ENCODE measurements at places on chromosomes 16 and 17.
A peak's percentile ranks its signal among the peaks of the same experiment; 100 is the strongest.

DNA sequence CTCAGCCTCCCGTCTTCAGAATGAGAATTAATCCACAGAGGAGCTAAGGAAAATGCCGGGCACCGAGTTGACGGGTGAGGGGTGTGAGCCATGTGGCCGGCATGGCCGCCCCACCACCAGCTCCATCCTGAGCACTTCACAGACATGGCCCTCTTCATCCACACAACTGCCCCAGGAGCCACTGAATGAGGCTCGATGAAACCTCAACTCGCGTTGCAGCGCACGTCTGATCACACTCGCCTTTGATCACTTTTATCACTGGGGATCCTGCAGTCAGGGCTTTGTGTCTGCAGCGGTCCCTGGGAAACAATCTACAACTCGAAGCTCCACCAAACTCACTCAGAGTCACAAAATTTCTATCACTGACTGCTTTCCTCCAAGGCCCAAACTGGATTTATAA lies 46.7 kb upstream of the CDR2 start:
- no peak for DNase-seq

GRCh38 chr17:2798678-2799077 lies 2.4 kb downstream of the RAP1GAP2 start:
- no peak for DNase-seq

GRCh38 chr17:44961921-44962350 lies 6.2 kb downstream of the C1QL1 start:
- no peak for DNase-seq

GRCh38 chr17:78986649-78987328 lies 7.1 kb upstream of the LGALS3BP start:
- DNase-seq, result no peak

GRCh38 chr17:78774453-78774852 lies 7.6 kb downstream of the CYTH1 start:
- no peak for DNase-seq

DNA sequence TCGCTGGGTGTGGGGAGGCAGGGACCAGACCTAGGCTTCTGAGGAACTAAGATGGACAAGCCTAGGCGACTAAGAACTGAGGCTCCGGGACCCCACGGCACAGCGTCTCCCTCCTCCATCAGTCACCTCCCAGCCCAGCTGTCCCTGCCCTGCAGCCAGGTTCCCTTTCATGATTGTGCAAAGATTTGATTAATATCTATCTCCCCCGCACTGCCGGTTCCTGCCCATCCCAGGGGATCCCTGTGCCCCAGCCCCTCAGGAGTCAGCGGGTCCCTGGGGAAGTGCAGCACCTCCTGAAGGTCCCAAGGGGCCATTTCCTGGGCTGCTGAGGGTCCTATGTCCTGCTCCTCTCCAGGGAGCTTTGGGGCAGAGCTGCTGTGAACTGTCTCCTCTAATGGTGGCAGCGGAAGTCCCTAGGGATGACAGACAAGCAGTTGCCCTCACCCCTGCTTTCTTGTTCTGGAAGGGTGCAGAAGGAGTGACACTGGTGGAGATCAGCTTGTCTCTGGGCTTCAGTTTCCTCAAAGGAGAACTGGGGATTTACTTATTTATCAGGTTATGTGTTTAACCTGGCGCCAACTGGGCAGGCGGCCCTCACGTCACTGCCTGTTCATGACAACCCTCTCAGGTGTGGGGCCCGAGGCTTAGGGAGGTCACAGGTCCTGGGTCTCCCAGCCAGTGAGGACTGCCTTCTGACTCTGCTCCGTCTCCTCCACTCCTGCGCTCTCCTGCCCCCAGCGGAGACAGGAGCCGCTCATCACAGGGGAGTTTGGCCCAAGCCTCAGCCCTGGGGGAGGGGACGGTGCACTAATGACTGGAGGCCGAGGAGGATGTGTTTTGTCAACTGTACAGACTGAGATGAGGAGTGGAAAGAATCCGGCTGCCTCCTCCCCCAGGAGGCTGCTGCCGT lies 1.9 kb upstream of the C16orf74 start:
- no peak for DNase-seq

DNA sequence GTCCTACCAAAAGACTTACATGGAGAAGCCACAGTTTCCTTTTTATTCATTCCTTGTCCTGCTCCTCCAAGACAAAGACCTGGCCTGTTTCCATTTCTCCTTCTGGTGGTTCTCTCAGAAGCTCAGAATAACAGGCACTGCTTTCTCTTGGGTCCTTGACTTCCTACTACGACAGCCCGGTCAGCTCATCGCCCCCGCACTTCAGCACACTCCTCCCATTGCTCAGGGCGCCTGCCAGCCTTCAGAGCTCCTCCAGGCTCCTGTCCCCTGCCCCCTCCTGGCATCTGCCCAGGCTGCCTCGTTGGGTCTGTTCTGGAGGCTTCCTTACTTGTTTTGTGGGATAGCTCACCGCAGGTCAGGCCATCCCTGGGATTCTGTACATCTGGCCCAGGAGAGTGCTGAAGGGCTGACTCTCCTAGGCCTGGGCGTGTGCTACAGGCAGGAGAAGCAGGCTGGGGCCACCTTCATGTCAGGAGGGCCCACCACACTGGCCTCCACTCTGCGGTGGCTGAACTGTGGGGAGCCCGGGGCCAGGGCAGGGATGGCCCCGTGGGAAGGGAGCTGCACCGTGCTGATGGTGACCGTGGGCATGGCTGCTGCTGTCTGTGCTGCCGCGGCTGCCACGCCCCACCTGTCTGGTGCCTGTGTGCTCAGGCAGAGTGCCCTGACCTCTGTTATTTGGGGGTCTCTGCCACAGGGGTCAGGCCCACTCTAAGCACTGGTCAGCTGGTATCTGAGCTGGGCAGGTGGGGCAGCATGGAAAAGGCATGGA lies 17.7 kb downstream of the TCF25 start:
- no peak for DNase-seq

DNA sequence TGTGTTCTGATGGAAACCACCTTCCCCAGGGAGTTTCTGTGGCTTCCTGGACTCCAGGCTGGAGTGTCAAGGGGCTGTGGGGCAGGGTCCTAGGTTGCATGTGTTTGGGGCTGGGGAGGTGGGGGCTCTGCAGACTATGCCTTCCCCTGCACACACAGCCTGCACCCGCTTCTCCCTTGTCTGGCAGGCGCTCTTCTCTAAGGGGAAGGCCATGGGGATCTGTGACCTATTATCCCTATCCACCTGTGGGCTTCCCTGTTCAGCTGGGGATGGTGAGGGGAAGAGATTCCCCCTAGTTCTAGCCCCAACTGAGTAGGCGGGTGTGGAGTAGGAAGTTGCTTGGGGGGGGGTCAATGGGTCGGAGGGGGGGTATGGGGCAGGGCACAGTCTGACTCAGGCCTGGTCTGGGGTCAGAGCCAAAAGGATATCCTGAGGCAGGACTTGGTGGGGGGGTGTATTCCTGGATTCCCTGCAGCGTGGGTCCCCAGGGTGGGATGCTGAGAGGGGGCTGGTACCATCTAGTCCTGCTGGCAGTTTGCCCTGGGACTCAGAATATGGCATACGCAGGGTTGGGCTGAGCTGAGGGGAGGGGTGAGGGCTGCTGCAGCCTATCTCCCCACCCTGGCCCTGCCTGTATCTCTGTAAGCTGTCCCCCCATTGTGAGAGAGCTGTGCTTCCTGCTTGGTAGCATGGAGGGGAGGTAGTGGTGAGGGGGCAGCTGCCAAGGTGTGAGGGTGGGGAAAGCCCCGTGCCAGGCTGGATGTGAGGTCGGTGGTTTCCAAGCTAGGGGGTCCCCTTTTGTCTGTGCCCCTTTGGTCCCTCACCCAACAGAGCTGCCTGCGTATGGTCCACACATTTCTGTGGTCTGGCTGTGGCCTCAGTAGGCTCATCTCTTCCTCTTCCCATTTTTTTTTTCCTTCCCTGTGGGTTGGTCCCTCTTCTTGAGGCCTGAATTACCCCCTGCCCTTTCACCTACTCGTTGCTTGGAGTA lies 14.7 kb downstream of the RARA start:
- no peak for DNase-seq

DNA sequence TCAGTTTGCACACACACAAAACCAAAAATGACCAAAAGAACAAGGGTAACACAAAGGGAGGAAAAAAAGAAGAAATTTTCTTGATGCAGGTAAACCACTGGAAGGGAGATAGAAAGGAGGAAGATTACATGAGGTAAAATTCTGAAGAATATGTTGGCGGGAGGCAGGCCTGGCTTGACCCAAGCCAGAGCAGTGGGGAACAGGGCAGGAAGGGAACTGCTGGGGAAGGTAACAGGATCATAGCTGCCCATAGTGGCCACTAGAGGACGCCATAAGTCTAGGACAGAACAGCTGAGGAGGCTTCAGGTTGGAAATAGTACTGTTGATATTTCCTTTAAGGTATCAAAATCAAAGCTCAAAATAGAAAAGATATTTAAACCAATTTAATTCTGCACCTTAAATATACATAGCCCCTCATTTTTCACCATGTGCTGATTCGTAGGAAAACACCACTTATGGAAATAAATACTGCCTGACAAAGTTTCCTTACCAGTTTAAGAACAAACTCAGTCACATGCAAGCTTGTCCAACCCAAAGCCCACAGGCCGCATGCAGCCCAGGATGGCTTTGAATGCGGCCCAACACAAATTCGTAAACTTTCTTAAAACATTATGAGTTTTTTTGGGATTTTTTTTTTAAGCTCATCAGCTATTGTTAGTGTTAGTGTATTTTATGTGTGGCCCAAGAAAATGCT lies 15.5 kb downstream of the VPS35 start:
- peak; percentile 13 for DNase-seq

DNA sequence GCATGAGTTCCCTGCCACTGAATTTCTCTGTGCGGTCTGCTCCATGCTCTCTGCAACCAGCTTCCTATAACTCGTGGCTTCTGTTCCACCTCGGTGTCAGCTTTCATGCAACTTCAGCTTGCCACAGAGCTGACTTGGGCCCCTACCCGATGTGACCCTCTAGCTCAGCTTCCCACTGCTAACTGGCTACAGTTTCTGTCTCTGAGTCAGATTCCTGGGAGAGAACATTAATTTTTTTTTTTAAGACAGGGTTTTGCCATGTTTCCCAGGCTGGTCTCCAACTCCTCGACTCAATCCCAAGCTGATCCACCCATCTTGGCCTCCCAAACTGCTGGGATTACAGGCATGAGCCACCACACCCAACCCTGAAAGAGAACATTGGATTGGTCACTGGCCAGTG lies 35.5 kb upstream of the PSMD7 start:
- DNase-seq, result no peak

- no peak for DNase-seq
Measured at GRCh38 chr16:79593754-79594153, 6.8 kb downstream of the MAF start.

GRCh38 chr16:84598360-84598759 lies 19.5 kb downstream of the COTL1 start:
- no peak for DNase-seq

GRCh38 chr16:13012601-13013000 lies 111.2 kb downstream of the SHISA9 start:
- DNase-seq, result no peak

GRCh38 chr17:7929158-7930023 lies at the start of gene KCNAB3:
Gene KCNAB3, minus strand, starts transcription at chr17:7929856. Its CDS starts 421 bp downstream, at chr17:7929435.
- no peak for DNase-seq

- DNase-seq, result no peak
Measured at GRCh38 chr16:52389045-52389444, 157.9 kb downstream of the TOX3 start.

DNA sequence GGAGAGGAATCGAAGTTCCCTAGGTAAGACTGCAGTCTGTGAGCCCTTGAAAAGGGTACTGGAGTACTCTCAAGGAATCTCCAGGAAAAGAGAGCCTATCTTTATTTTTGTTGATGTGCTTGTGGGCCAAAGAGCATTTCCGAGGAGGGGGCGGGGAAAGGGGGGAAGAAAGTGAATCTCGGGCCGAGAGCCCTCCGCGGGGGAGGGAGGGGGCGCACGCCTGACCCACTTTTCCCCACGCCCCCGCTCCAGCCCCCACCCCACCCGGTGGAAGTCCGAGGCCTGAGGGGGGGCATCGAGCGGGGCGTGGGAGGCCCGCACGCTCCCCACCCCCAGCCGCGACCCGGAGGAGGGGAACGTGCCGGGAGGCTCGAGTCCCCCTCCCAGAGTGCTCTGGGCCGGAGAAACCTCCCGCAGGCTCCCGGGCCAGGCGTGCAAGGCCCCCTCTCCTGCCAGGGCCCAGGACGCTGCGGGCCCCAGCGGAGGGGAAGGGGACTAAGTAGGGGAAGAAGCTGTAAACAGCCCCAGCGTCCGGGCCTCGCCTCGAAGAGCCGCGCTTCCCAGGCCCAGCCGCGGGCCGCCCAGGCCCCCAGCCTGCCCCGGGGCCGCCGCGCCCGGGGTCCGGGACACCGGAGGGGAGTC lies 444 bp downstream of the HELZ start:
- DNase-seq, result no peak

DNA sequence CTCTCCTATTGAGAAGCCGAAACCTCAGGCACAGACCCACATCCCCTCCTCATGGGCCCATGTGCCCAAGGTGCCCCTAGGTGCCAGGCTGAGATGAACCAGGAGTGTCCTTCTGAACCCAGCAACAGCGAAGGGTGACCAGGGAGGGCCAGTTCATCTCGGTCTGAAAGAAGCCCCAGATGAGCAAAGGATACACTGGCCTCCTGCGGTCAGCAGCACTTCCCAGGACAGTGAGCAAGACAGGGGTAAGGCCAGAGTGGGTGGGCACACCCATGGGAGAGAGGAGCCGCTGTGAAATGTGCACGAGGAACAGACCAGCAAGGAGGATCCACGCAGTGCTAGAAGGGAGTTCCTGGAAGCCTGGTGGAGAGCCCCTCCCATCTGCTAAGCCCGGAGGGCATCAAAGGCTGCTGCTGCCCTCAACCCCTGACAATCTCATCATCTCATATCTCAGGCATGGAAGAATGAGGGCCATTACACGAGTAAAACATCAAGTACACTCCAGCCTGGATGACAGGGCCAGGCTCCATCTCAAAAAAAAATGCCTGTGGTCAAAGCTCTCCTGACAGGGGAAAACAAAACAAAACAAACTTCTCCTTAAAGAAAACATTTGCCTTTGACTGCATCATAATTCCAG lies 3.3 kb upstream of the HBZ start:
- DNase-seq, result no peak

DNA sequence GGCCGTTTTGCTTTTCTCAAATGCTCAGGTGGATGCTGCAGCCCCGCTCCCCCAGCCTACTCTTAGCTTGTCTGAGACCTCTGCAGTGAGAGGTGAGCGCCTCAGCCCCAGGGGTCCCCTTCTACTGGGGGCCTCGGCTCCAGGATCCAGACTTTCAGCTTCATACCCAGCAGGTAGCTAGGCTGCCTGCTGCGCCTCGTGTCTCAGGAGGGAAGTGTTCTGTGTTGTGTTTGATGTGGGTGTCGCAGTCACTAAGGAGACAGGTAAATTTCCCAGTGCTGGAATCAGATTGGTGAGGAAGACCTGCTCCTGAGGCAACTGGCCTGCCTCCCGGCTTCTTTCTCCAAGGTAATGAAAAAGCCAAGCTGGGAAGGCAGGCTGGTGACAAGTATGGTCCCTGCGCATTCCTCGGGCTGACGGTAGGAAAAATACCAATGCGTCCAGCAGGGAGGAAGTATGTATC lies 604.0 kb upstream of the SALL1 start:
- no peak for DNase-seq

DNA sequence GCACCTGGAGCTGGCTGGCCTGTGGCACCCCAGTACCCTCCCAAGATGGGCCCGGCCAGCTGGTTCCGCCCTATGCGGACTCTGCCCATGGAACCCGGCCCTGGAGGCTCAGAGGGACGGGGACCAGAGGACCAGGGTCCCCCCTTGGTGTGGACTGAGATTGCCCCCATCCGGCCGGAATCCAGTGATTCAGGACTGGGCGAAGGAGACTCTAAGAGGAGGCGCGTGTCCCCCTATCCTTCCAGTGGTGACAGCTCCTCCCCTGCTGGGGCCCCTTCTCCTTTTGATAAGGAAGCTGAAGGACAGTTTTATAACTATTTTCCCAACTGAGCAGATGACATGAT lies 12.0 kb downstream of the TBX21 start:
- no peak for DNase-seq

- DNase-seq, result no peak
Measured at GRCh38 chr17:10757067-10757466, 27.2 kb upstream of the TMEM220 start.

All from activated CD4-positive, alpha-beta T cell treated with anti-CD3 and anti-CD28 coated beads for 1 hour (primary cell).